ENCODE measurements at places on chromosomes 12 and 14.

DNA sequence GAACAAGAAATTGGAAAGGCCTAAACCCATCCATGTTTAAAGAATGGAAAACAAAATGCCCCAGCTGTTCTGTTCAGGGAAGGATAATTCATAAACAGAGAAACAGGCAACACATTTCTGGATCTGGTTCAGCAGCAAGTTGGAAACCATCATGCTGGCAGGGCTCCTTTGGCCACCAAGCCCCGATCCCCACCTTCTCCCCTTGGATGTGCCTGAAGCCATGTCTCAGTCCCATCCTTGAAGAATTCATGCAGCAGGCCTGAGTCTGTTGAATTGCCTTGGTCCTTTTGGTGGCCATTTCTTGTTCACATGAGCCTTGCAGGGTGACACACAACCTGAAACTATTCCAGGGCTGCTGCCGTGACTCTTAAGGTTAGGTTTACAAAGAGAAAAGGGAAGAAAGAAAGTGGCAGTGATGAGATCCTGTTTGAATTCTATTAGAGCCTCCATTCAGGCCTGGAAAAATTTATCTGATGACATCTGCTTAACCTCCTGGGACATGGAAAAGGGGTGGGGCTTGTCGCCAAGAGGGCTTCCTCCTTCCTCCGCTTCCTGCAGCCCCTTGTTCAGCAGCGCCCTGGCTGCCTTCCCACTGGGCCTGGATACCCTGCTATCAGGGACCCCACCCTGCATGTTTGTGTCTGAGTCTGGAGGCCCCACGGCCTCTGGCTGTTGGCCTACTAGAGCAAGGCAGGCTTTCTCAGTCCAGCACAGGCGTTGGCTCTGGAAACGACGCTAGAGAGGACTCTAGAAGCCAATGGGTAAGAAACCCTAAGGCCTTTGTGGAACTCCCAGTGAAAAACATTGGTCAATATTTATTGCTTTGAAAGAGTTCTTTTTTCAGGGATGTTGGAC lies 341.9 kb downstream of the C12orf75 start:
- no peak for DNase-seq

DNA sequence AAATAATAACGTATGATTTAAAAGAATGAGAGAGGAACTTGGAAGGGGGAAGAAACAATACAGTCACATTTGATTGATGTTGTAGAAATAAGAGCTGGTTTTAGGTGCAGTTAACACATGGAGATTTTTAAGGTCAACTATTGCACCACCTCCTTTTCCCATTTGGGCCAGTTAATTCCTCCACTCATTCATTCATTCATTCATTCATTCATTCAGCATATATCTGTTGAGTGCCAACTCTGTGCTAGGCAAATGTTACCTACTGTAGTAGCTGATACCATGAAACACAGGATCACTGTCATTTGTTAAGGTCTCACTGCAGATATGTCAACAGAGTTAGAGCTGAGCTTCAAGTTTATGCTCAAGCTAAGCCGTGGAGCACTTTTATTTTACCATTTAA lies 115.7 kb upstream of the ARID2 start:
- DNase-seq: no peak

DNA sequence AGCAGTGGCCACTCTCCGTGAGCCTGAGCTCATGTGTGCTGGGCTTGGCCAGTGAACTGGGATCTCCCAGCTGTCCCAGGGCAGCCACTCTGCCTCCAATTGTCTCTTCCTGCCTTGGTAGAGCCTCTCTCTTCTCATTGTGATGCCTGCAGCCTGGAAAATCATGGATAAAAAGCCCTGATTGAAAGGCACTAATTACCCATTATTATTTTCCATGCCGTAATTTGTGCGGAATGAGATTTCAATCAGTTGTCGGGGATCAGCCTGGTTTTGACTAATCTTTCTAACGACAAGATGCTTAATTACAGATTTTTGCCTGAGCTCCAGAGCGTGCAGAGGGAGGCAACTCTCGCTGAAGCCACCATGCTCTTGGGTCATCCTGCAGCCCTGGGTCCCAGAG lies 52.7 kb downstream of the ESRRB start:
- no peak for DNase-seq

DNA sequence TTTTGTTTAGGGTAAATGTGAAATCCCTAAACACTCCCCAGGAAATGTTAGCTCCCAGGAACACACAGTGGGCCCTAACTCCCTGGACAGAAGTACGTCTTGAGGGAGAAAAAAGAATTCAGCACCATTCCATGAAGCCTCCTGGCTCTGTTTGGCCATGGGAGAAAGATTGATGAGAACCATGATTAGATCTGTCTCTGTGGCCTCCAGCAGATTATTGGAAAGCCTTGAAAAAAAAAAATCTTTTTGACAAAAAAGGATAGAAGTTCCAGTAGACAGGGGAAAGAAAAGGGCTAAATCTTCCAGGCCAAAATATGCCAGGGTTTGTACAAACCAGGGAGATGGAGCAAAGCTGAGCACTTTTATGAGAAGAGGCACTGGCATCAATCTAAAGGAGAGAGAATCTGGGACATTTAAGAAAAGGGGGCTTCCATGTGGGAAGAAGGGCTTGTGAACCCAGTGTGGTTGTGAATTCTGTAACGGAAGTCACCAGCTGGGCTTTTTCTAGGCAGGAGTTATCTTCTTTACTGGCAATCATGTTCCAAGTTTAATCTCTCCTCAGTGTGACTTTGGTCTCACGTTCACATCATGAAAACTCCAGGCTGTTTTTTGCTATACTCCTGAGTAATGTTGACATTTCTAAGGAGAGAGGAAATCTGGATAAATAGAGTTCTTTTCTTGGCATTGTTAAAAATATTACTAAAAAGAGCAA lies 426.7 kb downstream of the RAD51B start:
- DNase-seq: no peak

DNA sequence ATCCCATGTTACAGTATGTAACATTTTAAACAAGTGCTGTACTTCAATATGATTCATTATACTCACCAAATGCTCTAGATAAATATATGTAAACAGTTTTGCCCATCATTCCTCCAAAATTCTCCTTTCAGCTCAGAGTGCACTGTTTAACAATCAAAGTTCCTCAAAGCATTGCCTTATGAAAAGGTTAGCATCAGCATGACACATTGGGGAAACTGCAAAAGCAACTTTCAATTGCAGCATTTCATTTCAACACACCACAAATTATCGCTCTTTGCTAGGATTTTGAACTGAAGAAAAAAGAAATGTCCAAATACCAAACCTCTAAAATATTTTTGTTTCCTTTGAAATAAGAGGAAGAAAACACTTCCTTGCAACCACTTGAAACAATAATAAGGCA lies 413.2 kb downstream of the FLRT2 start:
- no peak for DNase-seq

DNA sequence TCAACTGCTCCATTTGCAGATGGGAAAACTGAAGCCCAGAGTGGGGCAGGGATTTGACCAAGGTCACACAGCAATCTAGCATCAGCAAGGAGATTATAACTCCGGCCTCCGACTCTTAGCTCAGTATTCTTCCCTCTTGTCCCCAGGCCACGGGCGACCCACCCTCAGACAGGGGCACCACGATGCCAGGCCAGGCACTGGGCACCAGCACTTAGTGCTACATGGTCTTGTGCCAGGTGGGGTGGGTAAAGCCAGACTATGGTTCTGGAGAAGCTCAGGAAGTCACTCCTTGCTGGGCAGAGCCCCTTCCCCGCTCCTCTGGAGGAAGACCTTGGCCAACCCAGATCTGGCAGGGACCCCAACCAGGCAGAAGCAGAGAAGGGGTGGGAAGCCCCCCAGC lies 41.5 kb downstream of the SYNE3 start:
- no peak for DNase-seq

DNA sequence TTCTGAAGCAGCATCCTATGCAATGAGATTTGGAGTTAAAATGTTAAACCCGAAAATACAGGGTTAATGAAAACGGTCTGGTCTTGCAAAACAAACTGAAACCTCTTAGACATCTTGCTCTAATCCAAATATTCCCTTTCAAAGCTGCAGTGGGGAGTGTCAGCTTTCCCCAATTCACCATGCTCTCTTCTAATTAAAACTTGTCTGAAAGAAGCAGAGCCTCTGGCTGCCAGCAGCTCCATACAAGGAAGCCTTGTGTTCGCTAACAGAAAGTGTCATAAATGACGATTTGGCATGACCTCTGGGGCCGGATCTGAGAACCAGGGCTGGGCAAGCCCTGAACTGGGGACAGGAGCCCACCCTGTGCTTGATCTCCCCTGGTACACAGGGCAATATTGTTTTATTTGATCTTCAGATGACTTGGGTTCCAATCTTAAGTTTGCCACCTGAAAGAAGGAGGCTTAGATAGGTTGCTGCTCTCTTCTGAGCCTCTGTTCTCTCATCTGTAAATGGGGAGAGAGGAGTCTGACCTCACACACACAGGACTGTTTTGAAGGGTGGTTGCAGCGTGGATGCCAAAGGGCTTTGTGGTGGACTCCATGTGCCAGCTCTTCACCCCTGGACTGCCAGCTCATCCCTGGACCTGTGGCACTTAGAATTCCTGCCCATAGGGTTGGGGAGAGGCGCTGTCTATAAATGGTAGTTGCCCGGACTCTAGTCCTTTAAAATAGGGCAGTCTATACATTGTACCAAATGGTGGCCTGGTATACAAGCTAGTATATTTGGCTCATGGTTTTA lies 7.8 kb downstream of the KMT5A start:
- DNase-seq: no peak

DNA sequence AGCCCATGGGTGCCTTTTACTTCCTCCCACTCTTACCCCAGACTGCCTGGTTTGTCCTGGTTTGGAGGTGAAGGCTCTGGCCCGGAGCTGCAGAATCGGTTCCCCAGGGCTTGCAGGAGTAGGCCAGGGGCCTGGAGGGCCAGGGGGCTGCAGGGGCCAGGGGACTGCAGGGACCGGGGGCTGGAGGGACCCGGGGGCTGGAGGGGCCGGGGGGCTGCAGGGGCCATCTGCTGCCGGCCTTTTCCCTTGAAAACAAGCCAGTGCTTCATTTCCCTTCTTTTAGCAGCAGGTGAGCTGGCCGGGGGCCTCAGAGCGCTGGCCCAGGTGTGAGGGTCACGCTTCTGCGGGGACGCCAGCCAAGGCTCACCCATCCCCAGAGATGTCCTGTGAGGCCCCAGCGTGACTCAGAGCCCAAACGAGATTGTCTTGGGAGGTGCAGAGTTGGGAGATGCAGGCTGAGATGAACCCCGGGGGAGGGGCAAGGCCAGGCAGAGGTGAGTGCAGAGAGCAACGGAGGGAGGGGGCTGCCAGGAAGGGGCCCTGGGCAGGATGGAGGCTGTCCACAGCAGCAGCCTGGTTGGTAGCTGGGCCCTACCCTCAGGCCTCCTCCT lies 154.9 kb downstream of the KIF26A start:
- no peak for DNase-seq
